Progenitor cell of endocrine pancreas (in vitro differentiated cells): ENCODE measurements at places on chromosomes 3 and 15.

GRCh38 chr3:127485396-127486170, 105.0 kb downstream of the TPRA1 start:
- DNase-seq, result peak; percentile 4

- DNase-seq, result no peak
These were observed 160.5 kb upstream of the CHRNA7 start for GRCh38 chr15:31869686-31870307.

GRCh38 chr3:69085168-69085832, 563 bp downstream of the ARL6IP5 start:
- DNase-seq, result peak; percentile 14

GRCh38 chr3:64741341-64741740, 53.5 kb upstream of the ADAMTS9 start:
- no peak for DNase-seq

GRCh38 chr3:61454801-61455200, 106.6 kb upstream of the PTPRG start:
- no peak for DNase-seq

GRCh38 chr3:124272605-124273151, 280.8 kb upstream of the ROPN1 start:
- no peak for DNase-seq

- no peak for DNase-seq
These were observed 13.2 kb downstream of the ZDHHC3 start for GRCh38 chr3:44962621-44963393.

GRCh38 chr3:126720596-126720995, 16.6 kb downstream of the CHCHD6 start:
- DNase-seq, result no peak

GRCh38 chr3:65569845-65570405, 468.8 kb downstream of the MAGI1 start:
- no peak for DNase-seq

DNA sequence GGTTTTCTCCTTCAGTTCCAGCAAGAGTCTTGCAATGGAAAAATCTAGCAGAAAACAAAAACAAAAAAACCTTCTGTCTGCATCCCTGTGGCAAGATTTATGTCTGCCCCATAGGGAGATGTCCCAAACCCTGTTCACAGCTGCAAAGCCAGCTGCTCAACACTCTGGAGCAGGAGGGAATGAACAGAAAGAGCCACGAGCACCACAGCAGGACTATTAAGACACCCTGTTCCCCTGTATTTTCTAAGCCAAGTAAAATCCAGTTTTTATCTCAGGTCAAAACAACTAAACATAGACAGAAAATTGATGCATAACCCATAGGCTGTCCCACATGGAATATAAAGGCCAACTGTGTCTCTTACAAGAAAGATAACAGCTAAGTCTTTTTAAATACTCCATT, 357.9 kb downstream of the LSAMP start:
- no peak for DNase-seq

- no peak for DNase-seq
These were observed 101.3 kb downstream of the ETFA start for GRCh38 chr15:76209942-76210341.

- DNase-seq, result no peak
These were observed 88.1 kb upstream of the SPRED1 start for GRCh38 chr15:38164507-38164906.

GRCh38 chr3:159791336-159791735, 197.3 kb upstream of the IL12A start:
- DNase-seq, result no peak

GRCh38 chr3:48804930-48805329, 42.7 kb downstream of the PRKAR2A start:
- no peak for DNase-seq

GRCh38 chr3:11757441-11757875, 89.2 kb downstream of the TAMM41 start:
- DNase-seq, result no peak

DNA sequence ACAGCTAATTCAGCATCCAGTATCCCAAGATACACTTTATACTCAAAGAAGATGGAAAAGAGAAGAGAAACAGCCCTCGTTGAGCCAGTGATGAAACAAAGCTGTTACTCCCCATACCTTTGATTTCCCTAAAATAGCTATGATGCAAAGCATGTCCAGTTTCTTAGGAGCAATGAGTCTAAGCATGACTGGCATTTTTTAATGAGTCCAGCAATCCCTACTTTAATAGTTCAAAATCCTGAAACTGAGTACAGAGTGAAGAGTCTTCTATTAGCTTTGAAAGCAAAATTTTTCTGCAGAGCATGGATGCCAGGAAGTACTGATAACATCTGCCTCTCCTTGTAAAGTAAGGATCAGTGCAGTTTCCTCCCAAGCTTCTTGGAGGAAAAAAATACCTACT, 302.7 kb downstream of the IL5RA start:
- no peak for DNase-seq

DNA sequence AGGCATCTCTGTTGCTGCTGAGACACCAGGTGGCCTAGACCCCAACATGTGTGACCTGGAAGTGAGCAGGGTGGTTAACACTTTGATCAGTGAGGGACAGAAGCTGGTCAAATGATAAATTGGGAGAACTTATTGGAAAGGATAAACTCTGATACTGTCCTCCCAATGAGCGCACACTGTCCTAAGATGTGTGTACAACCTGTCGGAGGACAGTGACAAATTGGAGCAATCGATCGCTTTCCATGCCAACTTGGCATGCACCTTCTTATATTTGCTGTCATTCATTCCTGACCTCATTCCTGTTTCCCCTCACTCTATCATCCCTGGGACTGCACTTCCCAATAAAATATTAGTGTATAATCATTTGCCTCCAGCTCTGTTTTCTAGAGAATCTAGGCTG, 198.7 kb upstream of the PROK2 start:
- no peak for DNase-seq

DNA sequence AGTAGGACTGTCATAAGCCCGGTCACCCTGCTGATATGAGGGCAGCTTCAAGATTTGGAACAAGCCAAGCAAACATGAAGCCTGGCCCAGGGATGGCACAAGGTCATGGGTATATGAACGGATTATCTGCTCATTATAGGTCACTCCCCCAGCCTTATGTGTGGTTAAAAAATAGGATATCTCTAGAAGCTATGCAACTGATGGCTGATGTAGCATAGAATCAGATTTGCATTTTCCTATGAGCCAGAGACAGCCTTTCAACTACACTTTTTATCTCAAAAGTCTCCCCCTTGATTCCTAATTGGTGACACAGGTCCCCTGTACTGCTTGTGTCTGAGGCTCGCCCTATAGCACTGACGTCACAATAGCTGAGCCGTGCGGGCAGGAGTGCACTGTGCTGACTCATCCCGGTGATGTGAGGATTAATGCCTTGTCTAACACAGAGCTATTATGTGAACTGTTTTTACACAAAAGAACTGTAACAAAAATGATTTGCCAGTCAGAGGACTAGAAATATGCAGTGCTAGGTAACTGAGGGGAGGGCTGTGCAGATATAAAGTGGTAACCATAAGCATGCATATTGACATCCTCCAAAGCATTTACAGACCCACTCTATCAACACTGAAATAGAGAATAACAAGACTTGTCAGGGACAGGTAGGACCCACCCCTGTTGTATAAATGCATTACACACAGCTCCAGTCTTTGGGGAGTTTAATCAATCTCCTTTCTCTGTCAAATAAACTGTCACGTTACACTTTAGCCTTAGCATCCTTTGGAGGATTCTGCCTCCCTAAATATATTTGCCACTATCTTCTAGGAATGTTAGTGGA, 204.9 kb downstream of the TIGIT start:
- DNase-seq, result no peak

DNA sequence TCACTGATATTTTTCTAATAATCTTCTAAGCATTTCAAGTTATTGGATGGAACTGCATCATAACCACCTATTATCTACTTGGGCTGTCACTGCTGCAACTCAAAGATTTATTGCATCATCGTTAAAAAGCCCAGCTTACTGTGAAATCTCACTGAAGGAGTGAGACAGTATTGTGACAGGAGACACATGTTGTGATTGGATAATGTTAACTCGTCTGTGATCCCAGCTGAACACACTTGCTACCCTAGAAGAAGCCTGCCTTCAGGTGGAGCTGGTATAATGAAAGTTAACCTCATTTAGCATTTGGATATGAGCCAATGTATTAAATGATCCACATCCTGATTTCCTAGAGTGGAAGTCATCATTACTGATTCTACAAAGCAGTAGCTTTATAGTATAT, 138.1 kb downstream of the MAP2K5 start:
- no peak for DNase-seq

DNA sequence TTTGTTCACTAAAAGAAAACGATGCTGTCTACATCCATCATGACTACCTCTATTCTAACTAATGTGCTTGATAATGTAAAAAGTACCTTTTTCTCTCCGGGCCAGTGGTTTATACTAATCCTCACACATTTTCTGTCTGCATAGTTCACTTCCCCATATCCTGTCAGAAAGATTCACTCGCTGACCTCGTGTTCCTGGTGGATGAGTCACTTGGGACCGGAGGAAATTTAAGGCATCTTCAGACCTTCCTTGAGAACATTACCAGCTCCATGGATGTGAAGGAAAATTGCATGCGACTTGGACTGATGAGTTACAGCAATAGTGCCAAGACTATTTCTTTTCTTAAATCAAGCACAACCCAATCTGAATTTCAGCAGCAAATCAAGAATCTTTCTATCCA, 33.8 kb downstream of the COL6A5 start:
- no peak for DNase-seq

DNA sequence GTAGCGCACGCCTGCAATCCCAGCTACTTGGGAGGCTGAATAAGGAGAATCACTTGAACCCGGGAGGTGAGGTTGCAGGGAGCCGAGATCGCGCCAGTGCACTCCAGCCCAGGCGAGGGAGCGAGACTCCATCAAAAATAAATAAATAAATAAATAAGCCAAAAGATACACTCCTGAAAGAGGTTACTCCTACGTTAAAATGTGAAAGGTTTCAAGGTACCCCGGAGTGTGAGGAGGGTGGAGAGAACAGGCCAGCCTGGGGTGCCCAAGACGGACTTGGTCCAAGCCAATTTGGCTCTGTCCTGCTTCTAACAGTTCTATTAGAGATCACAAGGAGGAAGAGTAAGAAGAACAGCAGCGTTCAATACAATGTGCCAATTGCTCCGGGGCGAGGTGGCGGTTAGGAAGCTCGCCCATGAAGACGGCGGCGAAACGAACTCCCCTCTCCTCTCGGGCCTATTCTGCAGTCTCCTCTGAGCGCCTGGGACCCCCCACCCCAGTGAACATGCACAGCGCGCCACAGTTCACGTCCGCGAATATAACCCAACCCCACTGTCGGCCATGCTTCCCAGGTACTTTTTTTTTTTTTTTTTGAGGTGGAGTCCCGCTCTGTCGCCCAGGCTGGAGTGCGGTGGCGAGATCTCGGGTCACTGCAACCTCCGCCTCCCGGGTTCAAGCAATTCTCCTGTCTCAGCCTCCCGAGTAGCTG, 942 bp downstream of the ELP6 start:
- no peak for DNase-seq

GRCh38 chr15:65839354-65839901, 29.9 kb upstream of the RAB11A start:
- DNase-seq, result no peak

DNA sequence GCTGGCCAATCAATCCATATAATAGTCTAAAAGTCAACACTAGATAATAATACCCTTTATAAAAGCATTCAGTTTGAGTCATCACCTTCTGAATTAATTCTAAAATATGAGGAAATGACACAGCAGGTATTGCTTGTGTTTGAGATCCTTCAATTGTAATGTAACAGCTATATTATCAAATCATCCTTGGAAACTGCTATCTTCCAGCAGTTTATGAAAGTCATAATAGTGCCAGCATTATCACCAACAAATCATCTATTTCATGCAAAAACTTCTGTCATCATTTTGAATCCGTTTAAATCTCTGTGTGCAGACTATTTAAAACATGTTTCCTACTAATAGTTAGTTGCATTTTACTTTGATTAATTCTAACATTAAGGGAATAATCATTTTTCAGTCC, 468.7 kb downstream of the CADM2 start:
- DNase-seq, result no peak

DNA sequence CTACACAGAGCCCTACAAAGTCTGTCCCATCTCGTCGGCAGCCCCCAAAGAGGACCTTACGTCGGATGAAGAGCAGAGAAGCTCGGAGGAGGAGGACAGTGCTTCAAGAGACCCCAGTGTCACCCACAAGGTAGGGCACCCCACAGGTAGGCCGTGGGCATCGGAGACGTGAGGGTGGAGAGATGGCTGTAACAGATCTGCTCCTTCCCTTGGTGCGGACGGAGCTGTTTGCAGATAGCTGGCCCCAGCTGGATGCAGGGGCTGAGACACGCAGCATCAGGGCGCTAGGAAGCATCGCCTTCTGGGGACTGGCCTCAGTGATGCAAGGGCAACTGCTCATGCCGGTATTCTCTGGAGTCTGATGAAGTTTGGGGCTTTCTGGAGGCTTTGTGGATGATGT, 45.4 kb downstream of the FGD5 start:
- no peak for DNase-seq

- no peak for DNase-seq
These were observed 29.8 kb upstream of the ARHGEF3 start for GRCh38 chr3:56831572-56831971.

GRCh38 chr3:188728371-188728896, 443.3 kb upstream of the TPRG1 start:
- no peak for DNase-seq

- DNase-seq, result no peak
These were observed 38.3 kb downstream of the RSRC1 start for GRCh38 chr3:158148218-158148617.

- DNase-seq, result no peak
These were observed 371.6 kb downstream of the MCTP2 start for GRCh38 chr15:94602754-94603470.

- no peak for DNase-seq
These were observed 21.3 kb downstream of the ITGA11 start for GRCh38 chr15:68410466-68411342.

- no peak for DNase-seq
These were observed 434.8 kb upstream of the DPH6 start for GRCh38 chr15:35980719-35981118.

DNA sequence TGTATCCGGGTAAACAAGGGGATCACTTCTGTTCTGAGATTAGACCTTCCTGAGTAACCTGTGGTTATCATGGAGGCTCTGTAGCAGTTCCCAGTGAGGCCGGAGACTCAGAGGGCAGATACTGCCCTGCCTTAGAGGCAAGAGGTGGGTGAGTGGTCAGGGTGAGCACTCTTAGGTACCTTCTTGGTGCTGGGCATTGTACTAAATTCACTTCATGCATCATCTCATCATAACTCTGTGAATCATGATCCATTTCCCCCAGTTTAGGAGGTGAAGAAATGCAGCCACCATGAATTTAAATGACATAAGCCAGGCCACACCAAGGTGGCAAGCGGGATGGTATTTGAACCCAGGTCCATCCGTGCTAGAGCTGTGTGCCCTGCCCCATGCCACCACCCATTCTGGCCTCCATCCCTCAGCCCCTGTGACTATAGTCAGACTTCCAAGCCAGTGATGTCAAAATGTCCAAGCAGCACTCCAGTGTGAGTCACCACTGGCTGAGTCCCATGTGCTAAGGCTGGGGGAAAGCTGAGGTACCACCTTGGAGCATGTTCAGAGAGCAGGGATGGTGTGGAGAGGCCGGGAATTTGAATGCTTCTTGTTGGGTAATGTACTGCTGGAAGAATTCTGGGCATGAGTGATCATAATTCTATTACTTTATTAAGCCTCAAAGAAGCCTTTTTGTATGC, 88.8 kb downstream of the EPHB1 start:
- DNase-seq, result no peak

GRCh38 chr3:21526461-21526860, 224.5 kb downstream of the ZNF385D start:
- no peak for DNase-seq

- DNase-seq, result no peak
These were observed 5.4 kb upstream of the HEG1 start for GRCh38 chr3:125061170-125061569.
